NCI-H2081 treated with DMSO at 0.1 percent for 48 hours (cell line): ENCODE measurements at places on chromosomes 4 and X.

- DNase-seq = no peak
Observed at GRCh38 chrX:13897566-13897965, 80.7 kb upstream of the GPM6B start.

DNA sequence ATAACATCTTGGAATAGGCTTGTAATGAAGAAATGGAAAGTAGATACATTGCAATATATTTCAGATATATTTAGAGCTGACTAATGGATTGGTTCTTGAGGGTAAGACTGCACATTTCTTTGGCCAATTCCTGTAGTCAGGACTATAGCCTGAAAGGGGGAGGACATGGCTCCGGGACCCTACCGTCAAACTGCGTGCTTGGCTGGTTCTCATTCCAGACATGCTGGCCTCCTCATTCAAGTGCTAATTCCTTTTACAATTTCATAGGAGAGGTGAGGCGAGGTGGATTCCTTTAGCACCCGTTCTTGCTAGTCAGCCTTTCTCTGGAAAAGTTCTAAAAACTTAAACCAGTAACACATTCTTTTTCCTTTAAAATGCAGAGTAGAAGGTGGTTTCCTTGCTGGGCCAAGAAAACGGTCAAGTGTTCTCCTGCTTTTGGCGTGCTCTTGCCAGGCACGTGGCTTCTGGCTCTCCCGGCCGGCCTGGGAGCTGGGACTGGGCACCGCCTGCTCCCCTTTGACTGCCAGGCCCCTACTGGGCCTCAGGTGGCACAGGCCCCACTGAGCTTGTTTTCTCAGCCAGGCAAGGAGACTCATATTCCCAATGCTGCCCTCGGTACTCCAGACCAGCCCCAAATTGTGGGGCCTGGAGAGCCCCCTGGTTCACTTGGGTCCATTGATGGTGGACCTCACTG is 167.2 kb downstream of the STK32B start:
- DNase-seq = no peak

DNA sequence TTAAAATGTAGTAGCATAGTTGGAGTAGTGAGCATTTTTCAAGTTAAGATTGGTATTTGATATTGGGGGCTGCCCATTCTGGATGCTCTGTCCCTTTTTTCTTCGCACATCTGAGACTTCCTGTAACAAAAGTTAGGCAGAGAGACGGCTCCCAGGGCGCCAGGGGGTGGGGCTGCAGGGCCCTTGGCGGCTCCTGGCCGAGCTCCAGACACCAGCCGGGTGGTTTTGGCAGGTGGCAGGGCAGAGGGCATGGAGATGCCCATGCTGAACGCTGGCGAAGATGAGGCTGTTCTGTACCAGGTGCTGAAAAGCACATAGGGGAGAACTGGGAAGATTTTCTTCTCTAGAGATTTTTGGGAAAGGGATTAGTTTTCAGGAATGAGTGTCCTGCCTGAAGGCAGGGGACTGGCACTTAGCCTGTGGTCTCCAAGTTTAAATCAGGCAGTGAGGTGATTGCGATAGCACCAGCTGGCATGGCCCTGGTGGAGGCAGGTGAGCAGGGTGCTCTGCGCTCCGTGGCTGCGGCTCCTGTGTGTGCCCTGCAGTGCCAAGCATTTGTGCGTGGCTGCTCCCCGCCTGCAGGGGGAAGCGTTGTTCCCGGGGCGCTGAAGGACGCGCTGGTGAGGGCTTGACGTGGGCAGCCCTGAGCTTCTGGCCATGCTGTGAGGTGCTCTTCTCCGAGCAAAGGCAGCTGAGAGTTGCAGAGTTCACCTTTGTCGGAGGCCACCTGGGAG is 23.6 kb upstream of the HGFAC start:
- no peak for DNase-seq

DNA sequence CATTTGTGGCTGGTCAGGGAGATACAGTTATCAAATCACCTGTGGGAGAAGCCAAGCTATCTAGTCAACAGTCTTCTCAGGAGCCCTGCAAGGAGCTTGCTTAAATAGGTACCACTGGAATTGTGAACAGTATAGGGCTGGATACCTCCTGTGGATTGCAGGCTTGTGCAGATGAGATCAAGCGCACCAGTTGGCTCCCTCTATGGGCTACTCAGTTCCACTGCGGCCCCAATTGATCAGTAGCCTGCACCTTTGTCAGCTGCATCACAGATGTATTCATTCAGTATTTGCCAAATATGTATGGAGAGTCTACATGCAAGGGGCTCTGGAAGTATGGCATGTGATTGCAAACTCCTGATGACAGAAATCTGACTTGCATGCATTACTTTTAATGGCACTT is 28.6 kb downstream of the TEX13A start:
- no peak for DNase-seq

GRCh38 chr4:21948347-21949072 is at the start of gene KCNIP4:
Gene KCNIP4, minus strand, starts transcription at chr4:21948772.
- DNase-seq = no peak
